ENCODE measurements at places on chromosomes 16 and 17.

- DNase-seq = no peak
Observed at GRCh38 chr16:56303066-56303715, 111.9 kb downstream of the GNAO1 start.

GRCh38 chr16:67964477-67965131 is 3.8 kb downstream of the SLC12A4 start:
- no peak for DNase-seq

DNA sequence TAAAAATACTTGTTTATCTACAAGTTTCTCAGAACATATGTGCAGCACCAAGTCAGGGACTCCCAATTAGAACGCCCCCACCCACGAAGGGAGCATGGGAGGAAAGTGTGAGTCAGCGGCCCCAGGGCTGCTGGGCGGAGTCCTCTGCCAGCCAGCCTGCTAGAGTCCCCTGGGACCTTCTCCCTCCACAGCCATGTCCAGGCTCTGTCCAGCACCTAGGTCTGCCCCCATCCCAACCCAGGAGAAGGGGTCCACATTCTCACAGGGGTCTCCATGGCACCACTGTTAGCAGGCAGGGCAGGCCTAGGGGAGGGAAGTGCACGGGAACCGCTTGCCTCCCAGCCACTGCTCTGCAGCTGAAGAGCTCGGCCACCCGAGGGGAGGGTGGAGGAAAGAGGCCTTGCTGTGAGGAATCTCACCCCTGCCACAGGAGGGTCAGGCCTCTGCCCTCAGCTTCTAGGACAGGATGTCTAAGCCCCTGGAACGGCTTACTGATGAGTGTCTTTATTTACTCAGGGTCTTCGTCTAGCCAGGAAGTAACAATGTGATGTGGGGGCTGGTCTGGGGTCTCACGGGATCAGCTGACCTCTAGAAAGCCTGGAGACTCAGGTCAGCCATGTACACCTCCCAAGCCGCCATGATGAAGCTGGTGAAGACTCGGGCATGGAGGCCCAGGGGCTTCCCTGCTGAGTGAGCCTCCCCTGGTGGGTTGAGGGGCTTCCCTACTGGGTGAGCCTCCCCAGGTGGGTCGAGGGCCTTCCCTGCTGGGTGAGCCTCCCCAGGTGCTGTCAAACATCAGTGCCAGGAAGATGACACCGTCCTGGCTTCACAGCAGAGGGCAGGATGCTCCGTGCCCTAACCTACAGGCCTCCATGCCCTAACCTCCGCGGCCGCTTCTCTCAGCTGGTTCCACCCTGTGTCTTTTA is 190.3 kb downstream of the RBFOX3 start:
- no peak for DNase-seq

- DNase-seq = no peak
Observed at GRCh38 chr16:870856-871561, 70.5 kb upstream of the GNG13 start.

GRCh38 chr16:50571786-50572185 is 23.6 kb downstream of the NKD1 start:
- DNase-seq = no peak

DNA sequence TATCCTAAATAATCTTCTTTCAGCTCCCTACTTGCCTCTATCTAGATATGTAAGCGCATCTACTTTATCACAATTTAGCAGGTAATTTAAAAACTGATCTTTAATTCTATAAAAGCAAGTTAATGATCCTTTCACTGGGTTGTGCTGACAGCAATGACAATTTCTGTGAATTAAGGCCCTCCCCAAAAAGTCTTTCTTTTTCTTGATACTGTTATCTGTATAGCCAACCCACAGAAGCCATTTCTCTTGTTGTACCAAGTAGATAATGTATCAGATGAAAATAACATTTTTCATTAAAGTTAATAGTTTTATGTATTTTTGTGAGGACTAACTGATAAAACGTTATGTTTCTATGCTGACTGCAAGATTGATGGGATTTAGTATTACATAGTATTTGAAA is 3.8 kb downstream of the ZPBP2 start:
- DNase-seq = no peak

GRCh38 chr16:27745348-27745747 is 195.4 kb downstream of the KATNIP start:
- no peak for DNase-seq

GRCh38 chr16:48441106-48441505 is 55.9 kb upstream of the SIAH1 start:
- no peak for DNase-seq

- DNase-seq = peak; percentile 35
Observed at GRCh38 chr16:74623214-74623838, 16.4 kb upstream of the GLG1 start.

DNA sequence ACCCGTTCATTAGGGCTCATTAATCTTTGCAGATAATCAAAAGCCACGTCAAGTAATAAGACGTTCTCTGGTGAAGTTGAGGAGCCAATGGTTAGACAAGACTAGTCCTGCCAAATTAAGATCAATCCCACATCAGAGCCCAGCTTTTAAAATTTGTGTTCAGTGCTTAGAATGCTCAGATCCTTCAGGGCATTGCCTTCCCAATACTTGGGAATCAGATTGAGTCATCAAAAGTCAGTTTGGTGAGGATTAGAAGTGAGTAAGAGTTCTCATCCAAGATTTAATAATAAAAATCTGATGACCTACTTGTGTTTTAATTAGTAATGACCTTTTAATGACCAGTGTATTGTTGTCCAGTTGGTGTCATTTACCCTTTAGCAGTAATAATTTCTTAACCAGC is 19.8 kb downstream of the MAP2K4 start:
- DNase-seq = no peak

DNA sequence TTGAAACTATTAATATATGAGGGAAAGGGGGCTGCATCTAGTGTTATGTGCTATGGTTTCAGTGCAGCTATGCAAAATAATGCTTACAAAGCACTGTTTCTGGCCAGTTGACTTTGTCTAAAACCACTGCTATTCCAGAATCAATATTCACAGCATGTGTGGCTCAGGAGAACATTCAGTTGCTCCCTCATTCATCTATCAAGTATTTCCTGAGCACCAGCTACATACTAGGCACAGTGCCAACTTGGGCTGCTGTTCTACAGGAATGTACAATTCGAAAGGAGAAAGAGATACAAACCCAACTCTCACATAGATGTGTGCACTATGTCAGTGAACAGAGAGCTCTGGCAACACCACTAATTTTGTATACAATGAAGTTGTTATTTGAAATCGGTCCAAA is 183.0 kb downstream of the PHKB start:
- DNase-seq = no peak

DNA sequence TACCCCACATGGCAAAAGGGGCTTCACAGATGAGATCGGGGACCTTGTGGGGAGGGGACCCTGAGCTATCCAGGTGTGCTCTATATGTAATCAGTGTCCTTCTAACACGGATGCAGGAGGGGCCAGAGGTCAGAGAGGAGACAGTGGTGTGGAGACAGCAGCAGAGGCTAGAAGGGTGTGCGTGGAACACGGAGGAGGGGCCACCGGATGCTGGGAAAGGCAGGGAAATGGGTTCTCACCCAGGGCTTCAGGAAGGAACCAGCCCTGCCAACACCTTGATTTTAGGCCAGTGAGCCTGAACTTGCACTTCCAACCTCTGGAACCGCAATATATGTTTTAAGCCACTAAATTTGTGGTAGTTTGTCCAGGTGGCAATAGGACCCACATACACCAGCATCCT is 4.6 kb upstream of the SLC38A8 start:
- no peak for DNase-seq

DNA sequence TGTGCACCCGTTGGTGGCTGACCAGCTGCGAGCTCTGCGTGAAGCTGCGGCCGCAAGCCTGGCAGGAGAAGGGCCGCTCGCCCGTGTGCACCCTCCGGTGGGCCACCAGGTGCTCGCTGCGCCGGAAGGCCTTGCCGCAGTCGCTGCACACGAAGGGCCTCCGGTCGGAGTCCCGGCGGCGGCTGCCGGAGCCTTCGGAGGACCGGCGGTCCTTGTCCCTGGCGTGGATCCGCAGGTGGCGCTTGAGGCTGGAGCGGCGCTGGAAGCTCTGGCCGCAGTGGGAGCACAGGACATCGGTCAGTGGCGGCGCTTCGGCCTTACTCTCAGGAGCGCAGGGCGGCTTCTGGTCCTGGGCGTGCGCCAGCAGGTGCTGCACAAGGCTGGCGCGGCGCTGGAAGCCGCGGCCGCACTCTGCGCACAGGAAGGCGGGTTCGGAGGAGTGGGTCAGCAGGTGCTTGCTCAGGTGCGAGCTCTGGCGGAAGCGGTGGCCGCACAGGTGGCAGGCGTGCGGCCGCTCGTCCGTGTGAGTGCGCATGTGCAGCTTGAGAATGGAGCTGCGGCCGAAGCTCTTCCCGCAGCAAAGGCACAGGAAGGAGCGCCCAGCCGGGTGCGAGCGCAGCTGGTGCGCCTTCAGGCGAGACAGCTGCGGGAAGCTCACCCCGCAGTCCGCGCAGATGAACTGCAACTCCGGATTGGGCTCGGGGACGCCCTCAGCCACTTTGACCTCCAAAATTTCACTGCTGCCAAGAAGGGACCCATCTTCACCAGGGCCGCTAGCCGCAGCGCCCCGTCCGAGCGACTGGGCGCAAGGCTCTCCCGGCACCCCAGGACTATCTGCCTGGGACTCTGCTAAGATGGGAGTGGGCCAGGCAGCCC is 9.1 kb downstream of the ZSCAN10 start:
- DNase-seq = no peak

GRCh38 chr17:68526548-68526947 is 14.3 kb downstream of the PRKAR1A start:
- no peak for DNase-seq

DNA sequence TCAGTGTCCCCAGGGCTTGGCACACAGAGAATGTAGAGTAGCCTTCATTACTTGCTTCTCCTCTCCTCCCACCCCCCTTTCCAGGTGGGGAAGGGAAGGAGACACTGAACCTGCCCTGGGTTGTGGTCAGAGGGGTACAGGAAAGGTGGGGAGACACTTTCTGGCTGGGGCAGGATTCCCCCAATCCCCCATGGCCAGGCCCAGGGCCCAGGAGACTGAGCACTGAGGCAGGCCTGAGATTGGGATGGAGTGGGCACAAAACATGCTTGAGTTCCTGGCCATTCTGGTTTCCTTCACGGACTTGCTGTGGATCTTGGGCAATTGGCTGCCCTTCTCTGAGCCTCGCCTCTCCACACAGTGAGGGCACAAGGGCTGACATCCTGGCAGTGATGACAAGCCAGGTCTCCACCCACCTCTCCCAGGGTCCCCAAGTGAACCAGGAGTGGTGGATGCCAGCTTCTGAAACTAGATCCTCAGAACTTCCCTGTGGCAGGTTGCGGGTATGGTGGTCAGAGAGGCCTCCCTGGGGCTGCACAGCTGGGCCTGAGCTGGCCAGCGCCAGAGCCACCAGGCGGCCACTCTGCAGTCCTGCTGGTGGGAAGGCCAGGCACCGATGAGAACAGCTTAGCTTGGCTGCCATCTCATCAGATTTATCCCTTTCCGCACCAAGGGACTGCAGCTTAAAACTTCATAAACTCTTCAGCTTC is 9.3 kb downstream of the ZNF629 start:
- no peak for DNase-seq

DNA sequence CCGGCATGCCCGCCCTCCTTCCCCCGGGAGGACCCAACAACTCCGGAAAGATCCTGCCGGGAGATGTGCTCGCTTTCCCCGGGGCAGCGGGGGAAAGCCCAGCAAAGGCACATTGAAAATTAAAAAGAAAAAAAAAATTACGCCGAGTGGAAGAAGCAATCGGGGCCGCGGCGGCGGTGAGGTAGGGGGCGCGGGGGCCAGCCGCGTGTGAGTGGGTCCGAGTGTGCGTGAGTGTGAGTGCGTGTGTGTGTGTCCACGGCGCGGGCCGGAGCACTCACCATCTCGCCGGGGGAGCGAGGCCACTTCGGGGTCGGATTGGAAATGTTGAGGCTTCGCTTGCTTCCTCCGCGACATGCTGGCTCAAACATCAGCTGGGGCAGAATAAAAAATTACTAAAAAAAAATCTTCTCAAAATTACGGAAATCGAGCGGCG is at the start of gene SALL1:
TSS of gene SALL1 (minus strand) at position 383 of the 433 bp plus-strand sequence. CDS start at position 354, 29 bp downstream.
- no peak for DNase-seq

DNA sequence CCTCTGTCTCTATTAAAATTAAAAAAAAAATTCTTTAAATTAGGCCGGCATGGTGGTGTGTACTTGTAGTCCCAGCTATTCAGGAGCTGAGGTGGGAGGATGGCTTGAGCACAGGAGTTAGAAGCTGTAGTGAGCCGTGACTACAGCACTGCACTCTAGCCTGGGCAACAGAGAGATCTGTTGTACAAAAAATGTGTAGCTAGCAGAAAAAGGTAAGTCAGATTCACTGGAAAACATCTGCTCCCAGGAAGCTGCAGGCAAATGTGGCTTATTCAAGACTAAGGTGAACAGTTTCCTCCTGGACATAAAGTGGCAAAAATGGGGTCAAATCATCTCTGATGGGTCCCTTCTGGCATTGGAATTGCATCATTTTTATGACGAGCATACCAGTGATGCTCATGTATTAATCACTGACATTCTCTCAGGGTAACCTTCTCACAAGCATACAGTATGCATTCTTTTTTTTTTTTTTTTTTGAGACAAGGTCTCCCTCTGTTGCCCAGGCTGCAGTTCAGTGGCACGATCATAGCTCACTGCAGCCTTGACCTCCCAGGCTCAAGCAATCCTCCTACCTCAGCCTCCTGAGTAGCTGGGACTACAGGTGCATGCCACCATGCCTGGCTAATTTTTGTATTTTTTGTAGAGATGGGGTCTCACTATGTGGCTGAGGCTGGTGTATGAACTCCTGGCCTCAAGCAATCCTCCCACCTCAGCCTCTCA is 48.7 kb downstream of the CPPED1 start:
- DNase-seq = no peak

GRCh38 chr17:45132572-45133463 is 503 bp upstream of the PLCD3 start:
- peak; percentile 67 for DNase-seq

GRCh38 chr16:13108126-13108525 is 206.7 kb downstream of the SHISA9 start:
- no peak for DNase-seq

DNA sequence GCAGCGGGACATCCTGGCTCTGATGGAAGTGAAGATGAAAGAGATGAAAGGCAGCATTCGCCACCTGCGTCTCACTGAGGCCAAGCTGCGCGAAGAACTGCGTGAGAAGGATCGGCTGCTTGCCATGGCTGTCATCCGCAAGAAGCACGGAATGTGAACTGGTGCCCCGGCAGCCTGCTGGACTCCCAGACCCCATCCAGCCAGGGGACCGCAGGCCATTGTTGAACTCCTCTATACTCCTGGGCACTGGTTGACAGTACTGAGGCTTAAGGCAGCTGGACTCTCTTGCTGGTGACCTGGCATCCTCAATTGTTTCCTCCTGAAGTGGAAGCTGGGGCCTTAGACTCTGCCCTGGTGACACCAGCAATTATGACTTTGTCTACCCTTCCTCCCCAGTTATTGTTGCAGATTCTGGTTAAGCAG is 1.2 kb downstream of the THAP11 start:
- peak; percentile 75 for DNase-seq

DNA sequence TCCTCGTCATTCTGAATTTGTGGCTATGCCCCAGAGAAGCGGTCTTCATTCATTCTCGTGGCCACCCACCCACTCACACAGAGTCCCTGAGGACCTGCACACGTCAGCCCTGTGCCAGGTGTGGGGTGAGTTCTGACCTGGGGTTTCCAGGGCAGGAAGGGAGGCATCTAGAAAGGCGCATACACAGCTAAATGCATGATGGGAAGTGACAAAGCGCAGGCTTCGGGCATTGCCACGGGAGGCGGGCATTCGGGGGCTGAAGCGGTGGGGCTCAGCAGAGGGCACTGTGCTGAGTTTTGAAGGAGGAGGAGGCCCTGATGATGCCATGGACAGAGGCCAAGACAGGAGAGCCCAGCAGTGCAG is 10.9 kb downstream of the UBALD2 start:
- no peak for DNase-seq

All from central memory CD4-positive, alpha-beta T cell (primary cell).